Renal cortical epithelial cell (primary cell): ENCODE measurements at places on chromosomes 5 and 9. TPM values are rescaled to one million over a fixed set of nuclear protein-coding genes. Genes with fewer than 3 reads are reported as not detected.

- no peak for DNase-seq
These were observed 14.1 kb downstream of the TCF7 start for GRCh38 chr5:134128648-134128995.

GRCh38 chr5:154408811-154409210 lies 37.0 kb upstream of the SAP30L start:
- no peak for DNase-seq

DNA sequence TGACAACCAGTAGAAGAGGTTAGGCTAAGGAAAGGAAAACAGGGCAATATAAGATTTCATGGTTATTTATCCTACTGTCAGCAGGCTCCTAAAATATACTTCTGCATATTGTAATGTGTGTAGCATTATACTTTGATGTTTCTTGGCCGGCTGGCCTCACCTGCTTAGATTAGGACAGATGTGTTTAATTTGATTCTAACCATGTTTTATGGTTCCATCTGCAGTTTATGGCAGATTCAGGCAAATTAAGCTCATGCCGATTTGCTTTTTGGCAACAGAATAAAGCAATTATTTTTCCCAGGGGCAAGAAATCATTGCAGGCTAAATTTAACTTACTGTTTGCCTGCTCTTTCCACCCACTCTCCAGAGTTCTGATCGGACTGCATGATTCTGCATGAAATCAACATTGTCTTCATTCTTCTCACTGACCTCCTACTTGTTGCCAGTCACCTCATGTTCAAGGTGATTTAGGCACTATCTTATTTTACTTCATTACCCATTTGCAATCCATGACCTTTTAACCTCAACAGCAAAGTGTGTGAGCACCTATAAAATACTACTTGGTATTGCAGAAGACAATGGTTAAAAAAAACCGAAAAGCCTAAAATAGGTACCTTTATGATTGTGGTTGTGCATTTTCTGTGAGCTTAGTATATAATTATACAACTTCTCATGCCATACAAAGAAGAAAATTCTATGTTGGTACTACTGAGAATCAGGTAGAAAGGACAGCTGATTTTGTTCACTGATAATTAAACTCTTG lies 125.2 kb downstream of the EDIL3 start:
- DNase-seq, result no peak

The EQTN gene
- not detected in 2 replicates for total RNA-seq

The PDZD2 gene
- 6.6 and 14.2 TPM in 2 replicates for total RNA-seq

The MEGF10 gene
- 0.10 TPM in 1 of 2 replicates, not detected in the other for total RNA-seq

The FOXD4L6 gene
- total RNA-seq, result 0.10 and 0.17 TPM in 2 replicates

The SSBP2 gene
- 2.8 and 14.4 TPM in 2 replicates for total RNA-seq
